Lower leg skin (tissue), 4 donors: ENCODE measurements at places on chromosomes 6 and 20.

GRCh38 chr6:22306741-22307466 is 10.1 kb upstream of the PRL start:
- no peak for DNase-seq

DNA sequence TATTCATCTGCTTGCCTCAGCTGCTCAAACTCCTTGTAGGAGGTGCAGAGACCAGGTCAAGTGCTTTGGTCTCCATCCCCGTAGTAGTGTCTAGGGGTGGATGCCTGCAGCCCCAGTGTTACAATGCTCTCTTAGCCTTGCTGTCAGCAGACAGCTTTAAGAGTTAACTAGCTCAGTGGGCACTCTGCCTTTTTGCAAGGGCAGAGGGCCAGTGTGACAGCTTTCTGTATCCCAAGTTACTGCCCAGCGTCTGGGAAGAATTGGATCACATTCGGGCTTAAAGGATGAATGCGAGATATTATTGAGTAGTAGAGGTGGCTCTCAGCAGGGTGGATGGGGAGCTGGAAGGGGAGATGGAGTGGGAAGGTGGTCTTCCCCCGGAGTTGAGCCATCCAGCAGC is 339.9 kb upstream of the RNF217 start:
- DNase-seq: no peak

DNA sequence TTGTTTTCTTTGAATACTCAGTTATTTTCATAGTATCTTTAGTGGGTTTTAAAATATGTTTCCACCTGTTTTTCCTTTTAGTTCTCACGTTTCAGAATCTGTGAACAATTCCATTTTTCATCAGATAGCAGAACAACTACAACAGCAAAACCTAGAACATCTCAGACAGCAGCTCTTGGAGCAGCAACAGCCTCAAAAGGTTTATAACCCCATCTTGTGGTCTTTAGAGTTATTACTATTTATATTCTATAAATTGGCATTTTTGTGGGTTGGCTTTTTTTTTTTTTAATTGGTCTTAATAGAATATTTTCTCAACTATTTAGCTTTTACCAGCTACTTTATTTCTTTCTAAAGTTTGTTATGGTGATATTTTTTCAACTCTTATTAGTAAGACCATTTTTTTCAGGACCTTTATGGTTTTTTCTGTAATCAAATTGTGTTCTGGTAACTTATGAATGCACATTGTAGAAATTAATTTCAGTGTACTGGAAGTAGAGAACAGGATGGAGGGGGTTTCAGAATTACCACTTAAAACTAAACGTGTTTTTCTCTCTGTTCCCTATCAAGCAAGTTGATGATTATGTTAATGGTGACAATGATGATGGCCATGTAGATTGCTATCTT is 72.2 kb downstream of the SCAF8 start:
- DNase-seq: no peak

DNA sequence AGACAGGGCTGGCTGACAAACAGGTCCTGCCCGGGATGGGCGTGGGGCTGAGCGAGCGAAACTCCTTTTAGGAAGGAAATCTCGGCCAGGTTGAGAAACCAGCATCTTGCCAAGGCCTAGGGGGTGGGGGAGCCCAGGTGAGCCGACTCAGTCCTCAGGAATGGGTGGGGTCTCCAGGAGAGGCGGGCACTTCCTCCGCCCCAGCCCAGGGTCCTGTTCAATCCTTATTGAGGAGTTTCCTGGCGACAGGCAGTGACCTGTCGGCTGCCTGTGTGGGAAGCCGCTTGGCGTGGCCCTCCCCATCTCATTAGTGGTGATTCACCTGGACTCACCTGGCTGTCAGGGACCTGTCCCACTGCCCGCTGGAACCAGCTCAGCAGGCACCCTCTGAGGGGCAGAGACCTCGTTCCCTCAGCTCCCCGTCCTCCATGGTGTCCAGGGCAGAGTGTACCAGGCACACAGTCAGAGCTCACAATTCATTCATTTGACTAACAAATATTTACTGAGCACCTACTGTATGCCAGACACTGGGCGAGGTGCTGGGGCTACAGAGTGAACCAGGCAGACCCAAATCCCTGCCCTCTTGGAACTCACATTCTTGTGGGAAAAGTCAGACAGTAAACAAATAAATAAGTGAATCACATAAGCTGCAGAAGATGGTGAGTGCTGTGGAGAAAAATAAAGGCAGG is 51.1 kb downstream of the FGD2 start:
- DNase-seq: no peak

GRCh38 chr6:62519574-62519973 is 233.5 kb upstream of the KHDRBS2 start:
- no peak for DNase-seq

DNA sequence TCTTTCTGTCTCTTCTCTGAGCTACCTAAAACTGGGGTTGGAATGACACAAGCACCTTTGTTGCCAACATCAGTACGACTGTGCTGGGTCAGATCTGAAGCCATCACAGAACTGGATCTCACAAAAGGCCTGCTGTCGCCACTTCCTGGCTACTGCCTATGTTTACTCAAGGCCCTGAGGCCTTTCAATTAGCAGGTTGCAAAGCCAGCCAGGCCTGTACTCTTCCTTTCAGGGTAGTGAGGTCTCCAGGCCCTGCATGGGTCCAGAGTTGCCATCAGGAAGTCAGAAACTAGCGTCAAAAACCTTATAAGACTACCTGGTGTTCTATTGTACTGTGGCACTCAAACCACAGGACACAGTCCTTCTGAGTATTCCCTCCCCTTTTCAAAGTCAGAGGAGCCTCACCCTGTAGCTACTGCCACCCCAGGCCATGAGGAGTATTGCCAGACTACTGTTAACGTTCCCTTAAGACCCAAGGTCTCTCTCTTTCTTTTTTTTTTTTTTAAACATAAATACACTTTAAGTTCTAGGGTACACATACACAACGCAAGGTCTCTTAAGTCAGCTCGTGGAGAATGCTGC is 937.4 kb upstream of the GJE1 start:
- no peak for DNase-seq

GRCh38 chr6:142071981-142072380 is 60.7 kb upstream of the GJE1 start:
- DNase-seq: no peak

DNA sequence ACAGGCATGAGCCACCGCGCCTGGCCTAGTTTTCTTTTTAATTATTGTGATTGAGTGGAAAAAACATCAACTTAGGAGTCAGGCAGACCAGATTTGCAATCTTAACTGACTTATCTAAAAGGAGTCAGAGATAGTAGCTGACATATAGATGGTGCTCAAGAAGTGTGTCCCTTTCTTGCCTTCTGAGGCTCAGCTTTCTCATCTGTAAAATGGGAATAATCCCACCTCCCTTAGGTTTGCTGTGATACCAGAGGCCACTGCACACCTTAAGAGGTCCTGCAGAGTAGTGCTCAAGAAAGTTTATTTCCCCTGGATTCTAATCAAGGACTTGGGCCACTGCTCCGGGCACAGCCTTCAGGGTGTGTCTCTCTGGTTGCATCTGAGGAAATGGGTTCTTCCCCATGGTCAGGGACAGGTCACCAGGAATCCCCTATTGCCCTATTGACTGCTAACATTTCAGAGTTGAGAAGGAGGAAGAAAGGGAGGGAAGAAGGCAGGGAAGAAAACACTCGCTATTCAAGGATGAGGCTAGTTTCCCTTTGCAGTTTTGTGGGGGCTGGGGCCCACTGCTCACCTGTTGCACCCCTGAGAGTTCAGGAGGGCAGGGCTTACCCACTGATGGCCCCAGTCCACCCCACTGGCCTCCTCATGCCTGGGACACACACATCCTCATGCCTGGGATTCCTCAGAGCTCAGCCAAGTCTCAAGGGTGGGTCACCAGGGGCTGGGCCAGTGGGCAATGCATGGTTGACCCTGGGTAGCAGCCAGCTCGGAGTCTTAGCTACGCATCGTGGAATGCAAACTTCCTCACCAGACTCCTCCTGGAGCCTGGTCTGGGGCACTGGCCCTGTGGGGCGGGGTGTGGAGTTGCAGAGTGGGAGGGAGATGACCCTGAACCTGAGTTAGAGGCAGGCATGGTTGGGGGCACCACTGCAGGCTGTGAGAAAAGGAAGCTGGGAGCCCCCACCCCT is 21.2 kb downstream of the C6orf132 start:
- no peak for DNase-seq

- DNase-seq: no peak
These were observed 9.4 kb upstream of the NPBWR2 start for GRCh38 chr20:64116541-64117431.

- peak; percentile 79 for DNase-seq
These were observed 5.5 kb downstream of the RAB44 start for GRCh38 chr6:36703081-36703606.

GRCh38 chr20:34925341-34925740 is 30.3 kb downstream of the GSS start:
- no peak for DNase-seq

DNA sequence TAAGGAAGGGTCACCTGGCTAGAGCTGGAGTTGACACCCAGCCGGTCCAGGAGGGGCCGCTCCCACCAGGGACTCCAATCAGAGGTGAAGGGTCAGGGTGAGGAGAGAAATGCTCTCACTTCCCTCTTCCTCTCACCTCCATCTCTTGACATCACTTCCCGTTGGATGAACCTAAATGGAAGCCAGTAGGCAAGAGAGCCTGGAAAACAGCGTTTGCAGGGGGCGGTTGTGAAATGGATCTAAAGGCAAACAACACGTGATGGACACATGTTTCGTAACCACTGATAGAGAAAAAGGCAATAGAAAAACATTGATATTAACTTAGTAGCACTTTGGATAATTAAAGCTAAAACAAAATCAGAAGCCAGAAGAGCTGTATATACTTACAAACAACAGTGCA is 105.6 kb upstream of the FOXA2 start:
- no peak for DNase-seq

DNA sequence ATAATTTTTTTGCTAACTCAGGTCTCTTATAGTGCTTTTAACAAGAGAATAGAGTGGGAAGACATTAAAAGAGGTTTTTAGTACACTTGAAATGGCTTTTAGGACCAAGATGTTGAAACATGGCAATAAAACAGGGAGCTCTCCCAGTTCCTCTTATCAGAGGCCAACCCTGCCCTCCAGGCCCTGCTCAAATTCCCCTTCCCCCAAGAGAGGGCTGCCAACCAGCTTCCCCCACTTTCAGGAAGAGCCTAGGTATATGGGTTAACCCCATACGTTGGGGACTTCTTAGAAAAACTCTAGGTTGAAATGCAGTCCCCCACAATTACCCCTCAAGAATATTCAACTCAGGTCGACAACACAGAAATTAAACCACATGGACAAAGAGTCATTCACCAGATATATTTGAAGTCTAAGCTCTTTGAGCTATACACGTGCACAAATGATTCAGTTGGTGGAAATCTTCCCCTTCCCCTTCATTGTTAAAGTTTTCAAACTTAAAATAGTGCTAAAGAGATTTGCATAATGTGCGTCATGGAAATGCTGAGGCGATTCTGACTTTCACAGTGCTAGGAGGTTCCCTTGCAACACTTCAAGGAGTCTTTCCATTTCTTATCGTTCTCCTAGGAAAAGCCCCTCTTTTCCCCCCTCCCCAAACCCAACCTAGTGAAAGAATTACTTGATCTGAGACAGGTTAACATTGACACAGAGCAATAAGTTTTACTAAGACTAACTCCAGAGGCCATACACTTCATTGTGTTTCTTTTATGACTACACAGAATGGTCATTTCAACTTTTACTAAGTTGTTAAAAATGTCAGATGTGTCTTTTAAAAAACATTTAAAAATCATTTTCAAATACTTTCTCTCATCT is 49.8 kb upstream of the ENPP5 start:
- no peak for DNase-seq

GRCh38 chr6:26012061-26012460 is 49.5 kb downstream of the TRIM38 start:
- DNase-seq: no peak

DNA sequence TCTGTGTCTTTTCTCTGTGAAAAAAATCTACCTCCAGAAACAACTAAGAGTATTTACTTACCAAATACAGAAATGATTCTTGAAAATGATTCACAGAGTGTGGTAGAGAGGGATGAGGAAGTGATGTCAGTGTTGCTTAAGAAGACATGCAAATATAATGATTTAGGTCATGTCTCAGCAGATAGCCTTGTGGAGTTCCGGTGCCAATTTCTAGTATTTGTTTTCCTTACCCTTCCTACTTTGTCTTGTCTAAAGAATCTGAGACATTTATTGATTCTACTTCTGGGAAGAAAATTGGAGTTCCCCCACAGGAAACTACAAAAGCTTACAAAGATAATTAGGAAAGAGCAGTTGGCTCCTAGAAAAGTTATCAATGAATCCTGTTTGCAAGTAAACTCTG is 68.8 kb downstream of the GJA1 start:
- DNase-seq: no peak

DNA sequence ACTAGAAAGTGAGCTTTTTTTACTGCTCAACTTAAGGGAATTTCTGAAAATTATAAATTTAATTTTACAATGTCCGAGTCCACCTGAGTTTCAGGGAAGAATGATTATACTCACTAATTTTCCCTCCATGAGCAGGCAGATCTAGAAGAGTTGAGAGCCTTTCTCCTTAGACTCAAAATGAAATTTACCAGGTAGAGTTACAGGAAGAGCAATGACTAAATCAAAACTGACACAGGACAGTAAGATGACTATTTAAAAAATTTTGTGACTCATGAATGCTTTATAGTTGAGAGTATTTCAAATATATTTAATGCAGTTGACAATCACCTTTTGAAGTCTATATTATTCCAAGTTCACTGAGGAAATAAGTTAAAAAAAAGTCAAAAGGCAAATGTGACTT is 198.1 kb upstream of the NRSN1 start:
- DNase-seq: no peak

- no peak for DNase-seq
These were observed 17.3 kb downstream of the YTHDF1 start for GRCh38 chr20:63198606-63199005.

DNA sequence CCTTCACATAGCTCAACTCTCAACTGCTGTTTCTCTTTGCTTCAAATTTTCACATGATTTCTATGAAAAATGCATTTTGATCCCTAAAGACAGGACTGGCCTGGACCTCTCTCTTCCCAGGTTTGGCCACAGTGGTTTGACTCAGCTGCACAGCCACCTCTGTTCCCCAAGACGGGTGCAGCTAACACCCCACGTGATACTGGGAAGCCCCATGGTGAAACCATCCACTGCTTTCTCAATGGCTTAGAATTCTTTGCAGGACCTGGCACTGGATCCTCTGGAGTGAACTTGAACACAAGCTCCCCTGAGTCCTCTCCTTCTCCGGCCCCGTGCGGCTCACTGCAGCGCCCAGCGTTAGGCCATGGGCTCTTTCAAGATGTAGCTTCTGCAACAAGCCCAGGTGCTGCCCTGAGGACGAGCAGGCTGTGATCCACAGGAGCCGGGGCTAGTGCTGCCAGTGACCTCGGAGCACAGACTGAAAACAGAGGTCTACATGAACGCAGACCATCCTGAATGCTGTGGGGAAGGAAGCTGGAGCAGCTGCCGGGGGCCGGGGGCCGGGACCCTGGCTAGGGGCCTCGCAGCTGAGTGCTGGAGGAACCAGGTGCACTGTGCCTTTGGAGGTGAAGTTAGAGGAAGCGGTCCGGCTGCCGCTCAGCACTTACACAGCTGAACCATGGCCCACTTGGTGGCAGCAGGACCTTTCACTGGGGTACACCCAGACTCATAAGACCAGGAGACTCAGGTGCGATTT is 58.8 kb upstream of the MPC1 start:
- DNase-seq: no peak

- no peak for DNase-seq
These were observed 41.4 kb downstream of the INSM1 start for GRCh38 chr20:20409331-20409730.
